Right renal pelvis (tissue), 4 donors: ENCODE measurements at places on chromosomes 7 and 10. TPM values are rescaled to one million over a fixed set of nuclear protein-coding genes. Genes with fewer than 3 reads are reported as not detected.

SFMBT2 gene
- polyA plus RNA-seq, result 6.6 TPM

DNA sequence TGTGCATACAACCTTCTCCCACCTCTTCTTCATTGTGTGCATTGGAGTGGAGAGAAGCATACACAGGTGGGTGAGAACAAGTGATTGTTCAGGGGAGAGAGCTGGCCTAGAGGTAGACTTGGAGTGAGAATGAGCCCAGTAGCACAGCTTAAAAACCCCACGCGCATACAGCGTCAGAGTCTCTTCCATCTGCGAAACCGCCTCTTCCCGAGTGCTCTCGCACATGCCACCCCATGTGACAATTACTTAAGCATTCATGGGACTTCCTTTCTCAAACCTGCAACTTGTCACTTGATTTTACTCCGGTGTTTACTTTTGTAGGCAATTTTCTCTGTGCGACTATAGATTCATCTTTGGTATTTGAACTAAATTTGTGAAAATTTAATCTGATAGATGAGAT, 176.8 kb upstream of the AGK start:
- no peak for DNase-seq

GRCh38 chr7:134179036-134180011, 52.2 kb downstream of the LRGUK start:
- no peak for DNase-seq

FGFBP3 gene
- 2.9 TPM for polyA plus RNA-seq

DNA sequence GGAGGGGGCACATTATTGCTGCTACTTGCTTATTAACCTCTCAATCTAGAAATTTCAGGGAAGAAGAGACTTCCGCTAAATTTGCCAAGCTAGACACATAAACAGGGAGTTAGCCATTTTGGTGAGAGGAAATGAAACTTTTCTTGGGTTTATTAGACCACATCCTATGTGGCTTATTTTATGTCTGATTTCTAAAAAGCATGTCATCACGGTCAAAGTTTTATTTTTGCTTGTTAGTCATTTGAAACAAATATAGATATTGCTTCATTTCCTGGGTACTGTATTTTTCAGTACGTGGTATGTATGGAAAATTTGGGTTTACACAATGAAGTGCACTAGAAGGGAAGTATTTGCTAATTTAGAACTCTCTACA, 144.1 kb downstream of the TCF7L2 start:
- DNase-seq, result no peak

SHH gene
- polyA plus RNA-seq, result 3.2 TPM

HOXA1 gene
- polyA plus RNA-seq, result 3.6 TPM

- DNase-seq, result no peak
Observed at GRCh38 chr7:33504266-33504665, 374.9 kb downstream of the BBS9 start.

GRCh38 chr10:110786172-110786571, 85.6 kb upstream of the PDCD4 start:
- DNase-seq, result no peak

WIPF3 gene
- 5.3 TPM for polyA plus RNA-seq

DNA sequence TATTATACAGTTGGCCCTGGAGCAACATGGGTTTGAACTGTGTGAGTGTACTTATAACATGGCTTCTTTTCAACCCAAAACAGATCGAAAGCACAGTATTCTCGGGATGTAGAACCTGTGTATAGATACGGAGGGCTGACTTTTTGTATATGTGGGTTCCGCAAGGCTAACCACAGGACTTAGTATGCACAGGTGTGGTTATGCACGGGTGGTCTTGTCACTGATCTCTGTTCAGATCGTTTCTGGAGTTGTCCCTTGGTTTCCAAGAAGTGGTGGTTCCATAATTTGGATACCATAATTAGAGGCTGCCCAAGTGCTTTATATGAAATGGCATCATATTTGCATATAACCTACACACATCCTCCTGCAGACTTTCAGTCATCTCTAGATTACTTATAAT, 10.9 kb upstream of the BHLHA15 start:
- no peak for DNase-seq

- DNase-seq, result no peak
Observed at GRCh38 chr10:58765910-58766309, 253.2 kb downstream of the BICC1 start.

RBP3 gene
- 0.11 TPM for polyA plus RNA-seq

DNA sequence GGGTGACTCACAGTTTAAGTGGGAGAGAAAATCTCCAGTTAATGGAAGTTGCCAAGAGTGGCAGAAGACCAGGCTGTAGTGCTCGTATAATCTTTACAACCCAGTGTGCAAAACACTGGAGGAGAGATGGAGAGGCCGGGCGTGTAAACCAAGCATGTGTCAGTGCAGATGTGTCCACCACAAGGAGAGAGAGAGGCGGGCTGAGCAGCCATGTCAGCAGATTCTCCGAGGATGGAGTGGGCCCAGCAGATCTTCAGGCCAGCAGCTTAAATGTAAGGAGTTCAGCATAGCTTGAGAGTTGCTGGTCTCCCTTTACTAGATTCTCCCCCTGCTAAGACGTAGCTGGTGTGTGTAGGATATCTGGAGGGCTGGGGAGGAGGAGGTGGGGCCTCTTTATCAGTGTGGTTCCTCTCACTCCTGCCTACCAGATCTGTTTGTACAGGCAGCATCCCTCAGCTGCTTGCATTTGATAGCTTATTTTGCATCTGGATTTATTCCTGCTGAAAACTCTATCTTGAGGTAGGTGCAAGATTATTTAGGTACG, 13.7 kb downstream of the BPGM start:
- no peak for DNase-seq

- no peak for DNase-seq
Observed at GRCh38 chr10:130045091-130045652, 65.5 kb downstream of the C10orf143 start.

DNA sequence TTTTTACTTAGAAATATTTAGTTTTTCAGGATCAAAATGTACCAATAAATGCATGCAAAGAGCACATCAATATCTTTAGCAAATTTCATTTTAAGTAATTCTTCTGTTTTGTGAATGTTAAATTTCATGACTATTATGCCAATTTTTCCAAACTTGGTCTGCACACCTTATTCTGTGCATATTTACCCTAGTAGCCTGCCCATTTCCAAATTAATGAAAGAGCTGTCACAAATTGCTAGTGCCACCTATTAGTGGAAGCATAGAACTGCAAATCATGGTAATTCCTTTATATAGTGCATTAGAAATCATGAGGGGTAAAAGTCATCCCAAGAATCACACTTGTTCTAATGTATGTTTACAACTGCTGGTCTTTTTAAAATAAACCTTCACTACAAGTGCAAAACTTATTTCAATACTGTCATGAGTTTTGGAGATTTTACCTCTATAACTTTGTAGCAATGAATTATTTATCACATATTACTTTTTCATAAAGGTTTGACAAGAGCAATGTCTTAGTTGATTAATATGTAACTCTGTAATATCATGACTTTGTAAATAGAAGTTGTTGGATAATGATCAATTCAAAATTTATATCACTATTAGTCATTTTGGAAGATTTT, 5.7 kb downstream of the SEMA3A start:
- no peak for DNase-seq

PFKFB3 gene
- 34.8 TPM for polyA plus RNA-seq

VSTM2A gene
- 3.1 TPM for polyA plus RNA-seq

DNA sequence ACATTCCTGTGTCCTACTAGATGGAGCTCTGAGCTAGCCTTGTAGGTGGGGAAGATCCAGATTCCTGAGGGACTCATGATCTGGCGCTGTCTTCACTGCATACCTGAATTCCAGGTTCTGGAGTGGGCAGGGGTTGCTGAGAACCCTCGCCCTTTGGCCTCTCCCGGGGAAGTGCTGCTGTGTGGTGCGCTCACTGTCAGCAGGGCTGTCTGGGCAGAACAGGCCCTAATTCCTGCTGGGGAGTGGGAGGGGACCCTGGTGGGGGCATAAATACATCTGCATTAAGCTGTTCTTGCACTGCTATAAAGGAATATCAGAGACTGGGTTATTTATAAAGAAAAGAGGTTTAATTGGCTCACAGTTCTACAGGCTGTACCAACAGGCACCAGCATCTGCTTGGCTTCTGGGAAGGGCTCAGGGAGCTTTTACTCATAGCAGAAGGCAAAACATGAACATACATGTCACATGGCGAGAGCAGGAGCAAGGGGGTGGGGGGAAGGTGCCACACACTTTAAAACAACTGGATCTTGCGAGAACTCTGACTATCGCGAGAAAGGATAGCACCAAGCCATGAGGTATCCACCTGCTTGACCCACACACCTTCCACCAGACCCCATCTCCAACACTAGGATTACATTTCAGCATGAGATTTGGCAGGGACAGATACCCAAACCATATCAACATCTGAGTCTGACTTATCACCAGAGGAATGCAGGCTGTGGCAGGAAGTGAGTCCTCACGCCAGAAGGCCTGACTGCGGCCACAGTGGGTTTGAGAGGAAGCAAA, 115.0 kb downstream of the ADCY1 start:
- DNase-seq, result no peak

- no peak for DNase-seq
Observed at GRCh38 chr10:62131724-62132123, 136.9 kb downstream of the RTKN2 start.

GRCh38 chr10:93150990-93151547, 77.4 kb downstream of the CYP26A1 start:
- DNase-seq, result no peak

DNA sequence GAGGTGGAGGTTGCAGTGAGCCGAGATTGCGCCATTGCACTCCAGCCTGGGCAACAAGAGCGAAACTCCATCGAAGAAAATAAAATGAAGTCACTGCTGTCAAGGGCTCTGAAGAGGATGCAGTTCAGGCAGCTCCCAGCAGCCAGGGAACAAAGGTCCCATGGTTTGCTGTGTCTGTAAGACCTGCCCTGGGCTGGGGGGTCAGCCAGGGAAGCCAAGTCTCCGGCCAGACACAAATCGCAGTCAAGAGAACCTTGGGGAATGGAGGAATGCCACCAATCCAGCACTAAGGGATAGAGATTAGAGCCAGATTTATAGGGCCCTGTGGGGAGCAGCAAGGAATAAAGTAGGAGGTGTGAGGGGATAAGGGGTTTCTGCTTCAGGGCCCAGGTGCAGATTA, 28.9 kb upstream of the VSIR start:
- no peak for DNase-seq

AKR1C1 gene
- polyA plus RNA-seq, result 12.1 TPM

- no peak for DNase-seq
Observed at GRCh38 chr7:88111140-88111743, 108.6 kb downstream of the SRI start.

GRCh38 chr10:69057951-69058297, 30.0 kb upstream of the SRGN start:
- no peak for DNase-seq

HSPA12A gene
- 39.2 TPM for polyA plus RNA-seq

- DNase-seq, result no peak
Observed at GRCh38 chr10:50396491-50397311, 145.4 kb upstream of the ASAH2 start.

- no peak for DNase-seq
Observed at GRCh38 chr7:51066405-51066882, 250.2 kb downstream of the COBL start.

- DNase-seq, result no peak
Observed at GRCh38 chr7:69318794-69319193, 279.5 kb upstream of the AUTS2 start.
